ENCODE measurements at places on chromosomes 7 and 10.

- no peak for DNase-seq
Measured at GRCh38 chr10:77859865-77860282, 66.7 kb downstream of the DLG5 start.

DNA sequence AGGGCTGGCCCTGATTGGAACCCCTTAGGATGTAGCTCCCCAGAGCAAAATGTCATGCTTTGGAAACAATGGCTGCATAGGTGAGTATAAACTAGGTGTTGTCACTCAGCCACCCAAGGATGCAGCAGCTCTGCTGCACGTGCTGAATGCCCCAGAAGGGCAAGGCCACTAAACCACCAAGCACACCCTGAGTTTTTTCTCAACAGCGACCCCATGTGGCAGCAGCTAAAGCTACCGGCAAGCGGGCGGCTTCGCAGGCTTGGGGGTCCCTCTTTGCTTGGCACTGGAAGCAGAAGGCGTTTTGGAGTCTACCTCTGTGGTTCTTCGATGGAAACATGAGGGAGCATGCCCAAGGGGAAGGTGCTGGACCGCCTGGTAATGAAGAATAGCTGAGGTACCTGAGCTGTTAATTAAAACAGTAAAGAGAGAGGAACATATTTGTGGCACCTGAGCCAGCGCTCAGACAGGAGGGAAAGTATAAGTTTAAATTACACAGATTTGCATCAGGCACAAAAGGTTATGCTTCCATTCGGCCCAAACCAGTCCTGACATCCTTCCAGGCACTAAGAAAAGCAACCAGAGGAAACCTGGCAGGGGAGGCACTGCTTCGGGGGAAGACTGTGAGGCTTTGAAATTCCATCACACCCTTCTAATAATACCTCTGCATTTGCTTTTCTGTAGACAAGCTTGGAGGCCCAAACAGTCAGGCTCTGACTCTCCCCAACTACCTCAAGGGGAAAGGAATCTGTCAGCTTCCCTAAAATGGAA lies 152.1 kb downstream of the GFRA1 start:
- no peak for DNase-seq

- DNase-seq, result no peak
Measured at GRCh38 chr7:115526278-115526677, 504.3 kb downstream of the TFEC start.

DNA sequence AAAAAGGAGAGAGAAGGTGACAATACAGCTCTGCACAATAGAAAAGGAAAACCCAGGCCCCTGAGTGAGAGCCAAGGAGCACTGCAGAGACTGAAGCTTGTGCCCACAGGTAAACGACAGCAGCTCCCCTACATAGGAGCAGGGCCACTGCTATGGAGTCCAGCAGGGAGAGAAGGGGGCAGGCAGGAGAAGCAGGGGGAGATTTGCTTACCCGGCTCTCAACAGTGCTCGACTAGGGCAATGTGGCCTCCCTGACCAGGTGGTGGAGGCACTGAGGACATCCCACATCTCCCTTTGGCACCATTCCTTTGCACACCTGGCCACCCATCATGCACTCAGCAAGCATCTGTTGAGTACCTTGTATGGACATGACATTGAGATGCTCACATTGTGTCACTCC lies 153.0 kb downstream of the EVX1 start:
- no peak for DNase-seq

DNA sequence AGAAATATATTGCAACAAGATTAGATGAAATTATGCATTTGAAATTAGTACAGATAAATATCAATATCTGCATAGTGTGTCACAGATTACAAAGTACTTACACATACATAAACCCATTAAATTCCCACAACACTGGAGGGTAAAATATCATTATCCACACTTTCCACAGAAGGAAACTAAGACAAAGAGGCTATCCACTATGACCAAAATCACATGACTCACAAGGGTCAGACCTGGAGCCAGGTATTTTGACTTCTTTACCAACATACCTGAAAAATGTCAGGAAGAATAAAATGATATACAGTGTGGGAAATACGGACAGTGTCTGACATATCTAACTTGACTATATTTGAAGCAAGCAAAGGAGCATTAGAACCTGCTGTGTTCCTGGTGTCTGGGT lies 34.1 kb downstream of the HYCC1 start:
- DNase-seq, result no peak

- DNase-seq, result no peak
Measured at GRCh38 chr7:25109276-25109675, 15.8 kb downstream of the CYCS start.

- DNase-seq, result no peak
Measured at GRCh38 chr7:37310327-37311080, 138.2 kb downstream of the ELMO1 start.

DNA sequence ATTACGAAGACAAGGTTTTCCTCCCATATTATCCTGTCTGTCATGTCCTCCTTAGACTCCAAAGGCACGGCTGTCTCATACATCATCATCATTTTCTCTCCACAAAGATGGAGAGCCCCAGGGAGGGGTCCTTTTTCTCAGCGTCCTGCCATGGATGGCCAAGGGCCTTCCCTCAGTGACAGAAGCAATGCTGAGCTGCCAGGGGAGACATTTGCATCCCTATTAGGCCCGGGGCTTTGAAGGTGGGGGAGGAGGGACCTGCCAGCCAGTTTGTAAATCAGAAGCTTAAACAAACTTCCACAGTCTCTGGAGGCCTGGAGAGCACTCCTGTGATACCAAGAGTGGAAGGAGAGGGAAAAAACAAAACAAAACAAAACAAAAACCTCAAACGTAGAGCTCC lies 112.4 kb upstream of the ADO start:
- DNase-seq, result no peak

DNA sequence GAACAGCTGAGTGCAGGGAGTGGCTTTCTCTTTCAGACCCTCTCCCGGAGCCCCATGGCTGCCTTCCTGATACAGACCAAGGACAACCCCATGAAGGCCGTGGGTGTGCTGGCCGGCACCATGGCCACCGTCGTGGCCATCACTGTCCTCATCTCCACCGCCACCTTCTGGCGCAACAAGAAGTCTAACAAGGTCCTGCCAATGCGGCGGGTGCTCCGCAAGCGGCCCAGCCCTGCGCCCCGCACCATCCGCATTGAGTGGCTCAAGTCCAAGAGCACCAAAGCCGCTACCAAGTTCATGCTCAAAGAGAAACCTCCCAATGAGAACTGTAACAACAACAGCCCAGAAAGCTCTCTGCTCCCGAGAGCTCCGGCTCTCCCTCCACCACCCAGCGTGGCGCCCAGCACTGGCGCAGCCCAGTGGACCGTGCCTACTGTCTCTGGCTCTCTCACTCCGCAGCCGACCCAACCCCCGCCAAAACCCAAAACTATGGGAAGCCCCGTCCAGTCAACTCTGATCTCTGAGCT lies 11.2 kb downstream of the LRIT2 start:
- DNase-seq, result no peak

DNA sequence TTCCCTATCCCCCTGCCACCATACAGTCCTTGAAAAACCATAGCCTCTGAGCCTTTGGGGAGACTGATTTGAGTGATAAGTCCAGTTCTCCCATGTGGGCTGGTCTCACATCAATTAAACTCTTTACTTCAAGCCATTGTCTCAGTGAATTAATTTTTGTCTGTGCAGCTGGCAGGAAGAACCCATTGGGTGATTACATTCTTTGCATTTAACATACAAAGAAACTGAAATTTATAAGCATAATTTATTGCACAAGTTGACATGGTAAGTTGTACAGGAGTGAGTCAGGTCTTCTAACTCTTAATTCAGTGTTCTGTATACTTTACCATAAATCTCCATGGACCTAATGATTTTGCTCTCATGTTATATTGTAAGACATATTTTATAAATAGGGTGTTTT lies 1613.0 kb upstream of the LRRTM3 start:
- no peak for DNase-seq

DNA sequence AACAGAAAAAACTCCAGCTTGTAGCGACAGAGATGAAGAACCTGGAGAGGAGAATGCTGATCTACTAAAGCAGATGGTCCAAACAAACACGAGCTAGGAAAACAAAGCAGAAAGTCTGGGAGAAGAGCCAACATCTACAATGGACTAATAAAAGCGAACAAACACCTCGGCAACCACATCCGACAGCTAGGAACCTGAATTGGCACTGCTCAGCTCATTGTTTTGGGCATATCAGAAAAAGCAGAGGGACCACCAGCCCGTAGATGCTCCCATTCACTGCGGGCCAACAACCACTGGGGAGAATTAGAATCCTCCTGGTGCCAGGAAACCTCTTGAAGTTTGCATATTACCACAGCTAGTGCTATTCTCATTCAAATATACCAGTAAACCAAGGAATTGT lies 204.7 kb downstream of the NXPH1 start:
- DNase-seq, result no peak

GRCh38 chr7:128299109-128299607 lies 44.5 kb downstream of the RBM28 start:
- DNase-seq, result no peak

DNA sequence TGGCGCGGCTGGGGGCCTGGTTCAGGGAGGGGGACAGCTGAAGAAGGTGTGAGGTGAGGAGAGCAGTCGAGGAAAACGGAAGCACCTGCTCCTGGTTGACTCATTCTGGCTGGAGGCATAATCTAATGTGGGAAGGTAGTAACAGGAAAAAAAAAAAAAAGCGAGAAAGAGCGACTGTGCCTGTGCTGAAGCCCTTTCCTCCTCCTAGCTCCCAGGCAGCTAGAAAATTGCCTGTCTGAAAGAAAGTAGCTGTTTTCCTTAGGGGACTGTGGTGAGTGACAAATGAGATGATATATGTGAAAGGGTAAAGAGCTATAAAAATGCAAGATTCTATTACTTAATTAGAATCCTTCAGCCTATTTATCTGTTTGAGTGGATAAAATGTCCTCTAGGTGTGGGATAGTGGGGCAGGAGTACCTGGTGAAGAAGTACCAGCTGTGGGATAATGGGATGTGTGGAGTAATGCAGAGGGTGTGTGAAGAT lies 4.9 kb upstream of the MEST start:
- no peak for DNase-seq

GRCh38 chr10:7583626-7584025 lies 83.1 kb downstream of the ITIH5 start:
- DNase-seq, result no peak

GRCh38 chr7:19747740-19748339 lies 25.6 kb downstream of the TMEM196 start:
- DNase-seq, result no peak

DNA sequence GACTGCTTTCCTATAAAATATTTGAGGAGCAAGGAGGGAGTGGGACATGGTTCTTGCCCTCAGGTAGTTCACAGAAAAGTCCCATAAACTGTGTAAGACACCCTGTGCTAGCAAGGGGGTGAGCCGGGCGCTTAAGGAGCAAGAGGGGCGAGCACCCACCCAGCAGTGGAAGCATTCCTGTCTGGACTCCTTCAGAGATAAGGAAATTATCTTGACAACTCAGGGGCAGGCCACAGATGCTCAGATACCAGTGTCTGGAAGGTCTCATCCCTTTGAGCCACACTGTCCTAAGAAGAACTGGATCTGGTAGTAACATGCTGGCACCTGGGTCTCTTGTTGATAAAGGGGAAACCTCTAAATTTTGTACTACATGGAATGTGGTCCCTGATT lies 54.1 kb downstream of the DAGLB start:
- no peak for DNase-seq

DNA sequence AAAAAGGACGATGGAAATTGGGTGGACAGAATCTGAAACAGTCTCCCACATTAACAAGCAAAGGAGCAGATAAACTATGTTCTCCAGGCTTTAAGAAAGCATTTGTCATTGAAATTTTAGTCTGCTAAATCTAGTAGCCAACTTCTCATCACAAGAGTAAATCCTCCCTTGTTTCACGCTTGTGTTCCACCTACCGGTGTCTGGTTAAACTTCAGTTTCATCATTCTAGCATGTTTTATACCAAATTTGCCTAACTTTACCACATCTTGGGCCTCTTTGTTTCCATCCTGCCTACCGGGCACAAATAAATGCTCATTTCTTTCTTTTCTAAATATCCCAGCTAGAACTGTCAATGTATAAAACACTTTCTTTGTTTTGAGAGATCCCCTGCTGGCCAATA lies 5.8 kb downstream of the LIPA start:
- no peak for DNase-seq

DNA sequence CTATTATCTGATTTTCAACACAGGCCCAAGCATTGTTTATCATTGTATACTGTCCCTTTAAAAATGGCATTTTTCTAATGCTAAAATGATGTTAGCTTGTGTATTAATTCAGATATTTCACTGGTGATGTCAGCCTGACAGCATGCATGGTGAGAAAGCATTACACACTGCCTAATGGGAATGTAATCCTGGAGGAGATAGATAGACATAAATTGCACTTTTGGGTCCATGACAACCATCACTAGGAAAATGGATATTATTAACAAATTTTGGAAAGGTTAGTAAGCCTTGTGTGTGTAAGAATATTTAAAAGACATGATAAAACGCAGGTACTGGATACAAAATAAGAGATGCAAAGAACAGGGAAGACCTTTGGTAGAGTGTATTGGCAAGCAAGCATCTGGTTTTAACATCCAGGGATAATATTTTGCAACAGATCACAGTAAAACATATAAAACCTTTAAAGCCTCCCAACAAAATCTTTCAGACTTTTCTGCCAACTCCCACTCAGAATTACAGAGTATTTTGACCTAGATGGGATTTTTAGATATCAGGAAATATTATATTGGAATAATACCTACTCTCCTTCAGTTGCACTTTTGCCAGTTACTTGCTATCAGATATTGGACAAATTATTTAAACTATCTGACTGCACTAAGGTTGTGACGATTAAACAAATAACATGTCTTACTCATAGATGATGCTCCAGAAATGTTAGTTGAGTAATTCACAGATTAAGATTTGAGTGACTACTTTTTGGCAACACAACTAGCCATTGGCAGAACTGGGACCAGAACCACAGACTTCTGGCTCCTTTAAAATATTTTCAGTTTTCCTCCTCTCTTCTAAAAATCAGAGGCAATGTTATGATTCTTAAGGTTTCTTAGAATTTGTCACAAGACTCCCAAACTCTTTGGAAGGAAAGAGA lies 291.6 kb upstream of the SEMA3C start:
- no peak for DNase-seq

DNA sequence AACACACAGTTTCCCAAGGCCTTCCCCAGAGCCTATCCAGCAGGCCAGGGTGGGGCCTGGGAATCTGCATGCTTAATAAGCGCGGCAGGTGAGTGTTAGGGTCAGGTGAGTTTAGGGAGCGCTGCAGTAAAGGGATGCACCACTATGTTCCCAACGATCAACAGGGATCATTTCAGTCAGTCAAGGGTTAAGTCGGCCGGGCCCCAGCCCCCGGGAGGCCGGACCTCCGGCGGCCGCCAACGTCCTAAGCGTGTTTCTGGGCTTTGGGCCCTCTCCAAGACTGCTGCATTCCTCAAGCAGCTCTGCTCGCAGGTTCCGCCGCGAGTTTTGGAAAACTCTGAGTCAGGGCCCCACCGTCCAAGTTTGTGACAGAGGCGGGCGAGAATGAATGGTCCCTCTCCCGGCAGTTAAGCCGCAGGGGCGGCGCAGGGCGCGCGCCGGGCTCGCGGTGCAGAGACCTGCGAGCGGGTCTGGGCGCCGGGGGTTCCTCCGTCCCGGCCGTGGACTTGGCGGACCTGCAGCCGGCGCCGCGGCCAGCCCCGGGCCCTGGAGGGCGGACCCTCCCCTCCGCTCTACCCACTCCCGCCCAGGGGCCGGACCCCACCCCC lies 81.6 kb downstream of the ARHGAP22 start:
- no peak for DNase-seq

GRCh38 chr7:69781412-69781846 lies 183.2 kb downstream of the AUTS2 start:
- no peak for DNase-seq

- no peak for DNase-seq
Measured at GRCh38 chr7:152896217-152896616, 136.7 kb downstream of the ACTR3B start.

- DNase-seq, result no peak
Measured at GRCh38 chr10:13795653-13796555, 209.1 kb downstream of the PRPF18 start.

GRCh38 chr7:8391353-8392062 lies 41.9 kb upstream of the NXPH1 start:
- DNase-seq, result no peak
